ENCODE measurements at places on chromosomes 2 and 18.
A peak's percentile ranks its signal among the peaks of the same experiment; 100 is the strongest.

GRCh38 chr18:13374468-13375301, 156.1 kb downstream of the LDLRAD4 start:
- no peak for DNase-seq

DNA sequence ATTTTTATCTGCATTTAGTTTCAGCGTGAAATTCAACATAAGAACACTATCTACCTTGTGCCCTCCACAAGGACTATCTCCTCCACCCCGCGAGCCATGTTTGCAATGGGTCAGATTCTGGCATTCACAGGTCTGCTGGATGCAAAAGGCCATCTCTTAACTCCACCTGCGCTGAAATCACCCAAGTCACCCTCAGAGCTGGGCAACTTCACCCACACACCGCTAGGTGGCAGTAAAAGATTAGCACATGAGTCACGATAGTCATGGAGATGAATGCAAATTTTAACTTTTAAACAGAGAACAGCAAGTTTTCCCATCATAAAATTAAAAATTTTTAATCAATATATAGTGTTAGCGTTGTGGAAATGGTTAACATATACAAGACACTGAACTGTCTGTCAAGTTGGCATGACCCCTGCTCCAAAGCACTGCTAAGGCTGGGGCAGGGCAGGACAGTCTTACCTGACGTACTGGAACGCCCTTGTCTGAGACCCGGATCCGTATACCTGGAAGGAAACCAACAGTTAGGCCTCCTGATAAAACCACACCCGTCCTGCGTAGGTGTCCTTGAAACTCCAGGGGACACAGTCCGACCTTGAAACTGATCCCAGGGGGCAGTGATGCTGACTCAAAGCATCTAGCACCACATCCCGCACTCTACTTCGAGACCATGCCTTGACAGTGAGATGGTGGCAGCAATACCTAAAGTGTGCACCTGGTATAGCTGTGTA, 89.6 kb downstream of the UXS1 start:
- DNase-seq = peak; percentile 64

DNA sequence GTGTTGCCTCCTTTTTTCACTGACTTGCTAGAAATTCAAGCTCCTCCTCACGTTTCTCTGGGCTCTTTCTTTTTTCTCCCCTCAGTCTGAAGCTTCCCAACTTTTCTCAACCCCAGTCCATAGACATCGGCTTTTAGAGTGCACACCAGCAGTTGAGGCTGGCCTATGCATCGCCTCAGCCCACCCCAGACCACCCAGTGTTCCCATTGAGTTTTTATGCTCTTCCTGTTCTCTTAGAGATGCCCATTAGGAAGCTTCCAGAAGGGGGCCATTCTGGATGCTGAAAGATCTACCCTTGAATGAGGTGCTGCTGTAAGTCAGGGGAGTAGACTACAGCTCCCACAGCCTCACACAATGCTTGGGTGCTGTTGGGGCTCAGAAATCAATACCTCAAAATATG, 12.0 kb upstream of the GYPC start:
- no peak for DNase-seq

- DNase-seq = no peak
These were observed 73.6 kb upstream of the RBM44 start for GRCh38 chr2:237724811-237725478.

DNA sequence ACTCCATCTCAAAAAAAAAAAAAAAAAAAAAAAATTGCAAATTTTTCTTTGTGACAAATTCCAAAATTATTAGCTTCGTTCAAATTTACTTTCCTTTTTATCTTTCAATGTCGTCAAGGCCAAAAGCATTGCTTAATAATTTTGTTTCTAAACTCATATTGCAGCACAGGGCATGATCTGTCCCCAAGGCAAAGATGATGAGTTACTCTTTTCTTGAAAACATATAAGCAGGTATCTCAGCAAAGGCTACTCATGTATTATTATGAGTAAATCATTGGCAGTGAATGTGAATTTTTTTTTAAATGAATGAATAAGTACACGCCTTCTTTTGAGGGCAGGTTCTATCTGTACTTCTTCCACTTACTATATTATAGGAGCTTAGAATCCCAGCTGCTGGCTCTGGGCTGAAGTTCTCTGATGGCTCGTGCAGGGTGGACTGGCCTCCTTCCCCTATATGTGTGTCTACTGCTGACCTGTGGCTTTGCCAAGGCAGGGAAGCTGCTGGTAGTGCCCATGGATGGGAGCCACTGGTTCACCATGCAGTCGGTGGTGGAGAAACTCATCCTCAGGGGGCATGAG, at the start of gene UGT1A7:
TSS of gene UGT1A7 (plus strand) at position 381 of the 579 bp plus-strand sequence. CDS start at position 418, 37 bp downstream.
- no peak for DNase-seq

DNA sequence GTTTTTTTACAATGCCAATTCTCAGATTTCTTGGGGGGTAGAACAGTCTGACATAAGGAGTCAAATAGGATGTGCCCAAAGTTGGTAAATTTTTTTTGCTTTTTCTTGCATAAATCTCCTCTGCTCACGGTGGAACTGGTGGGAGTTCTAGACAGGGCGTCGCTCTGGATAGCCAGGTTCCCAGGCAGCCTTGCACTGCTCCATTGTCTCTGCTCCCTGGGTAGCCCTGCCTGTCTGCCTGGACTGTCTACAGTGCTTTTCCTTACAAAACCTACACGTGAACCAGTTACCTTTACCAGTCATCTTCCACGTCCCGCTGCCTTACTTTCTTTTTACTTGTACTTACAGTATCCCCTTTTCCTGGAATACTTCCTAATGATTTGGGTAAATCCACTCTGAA, 117.1 kb downstream of the ZNF407 start:
- DNase-seq = no peak

DNA sequence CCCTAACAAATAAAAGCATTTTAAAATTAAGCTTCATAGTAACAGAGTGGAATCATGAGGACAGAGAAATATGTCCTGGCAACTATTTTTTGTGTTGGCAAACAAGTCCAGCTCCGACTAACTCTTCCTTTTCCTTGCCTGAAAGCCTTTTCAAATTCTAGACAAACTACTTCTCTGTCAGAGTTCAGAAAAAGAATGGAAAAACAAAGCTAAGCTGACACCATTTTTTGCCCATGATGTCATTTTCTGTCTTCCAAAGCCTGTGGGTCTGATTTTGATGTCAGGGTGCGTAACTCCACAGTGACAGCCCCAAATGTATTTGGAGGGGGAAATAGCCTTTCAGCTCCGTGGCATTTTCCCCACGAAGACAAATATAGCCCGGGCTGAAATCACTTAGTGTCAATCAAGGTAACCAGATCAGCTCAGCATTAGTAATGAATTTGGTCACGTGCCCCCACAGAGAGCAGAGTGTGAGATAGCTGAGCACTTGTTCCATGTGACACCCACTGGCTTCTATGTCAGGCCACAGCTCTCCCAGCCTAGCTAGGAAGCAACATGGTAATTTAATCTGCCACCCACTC, 233.0 kb upstream of the SIX2 start:
- no peak for DNase-seq

DNA sequence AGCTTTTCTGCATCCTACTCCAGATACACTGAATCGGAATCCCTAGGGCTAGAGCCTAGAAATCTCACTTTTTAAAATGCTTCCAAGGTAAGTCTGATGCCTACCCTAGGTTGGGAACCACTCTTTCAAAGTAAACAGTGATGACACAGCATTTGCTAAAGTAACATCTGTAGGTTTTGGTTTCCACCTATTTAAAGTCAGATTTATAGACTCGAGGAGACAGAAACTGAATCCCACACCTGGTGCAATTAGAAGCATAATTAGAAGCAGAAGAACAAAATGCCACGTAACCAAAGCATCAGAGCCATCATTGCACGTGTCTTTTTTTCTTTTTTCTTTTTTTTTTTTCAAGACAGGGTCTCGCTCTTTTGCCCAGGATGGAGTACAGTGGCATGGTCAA, 40.9 kb downstream of the PDK1 start:
- DNase-seq = no peak

DNA sequence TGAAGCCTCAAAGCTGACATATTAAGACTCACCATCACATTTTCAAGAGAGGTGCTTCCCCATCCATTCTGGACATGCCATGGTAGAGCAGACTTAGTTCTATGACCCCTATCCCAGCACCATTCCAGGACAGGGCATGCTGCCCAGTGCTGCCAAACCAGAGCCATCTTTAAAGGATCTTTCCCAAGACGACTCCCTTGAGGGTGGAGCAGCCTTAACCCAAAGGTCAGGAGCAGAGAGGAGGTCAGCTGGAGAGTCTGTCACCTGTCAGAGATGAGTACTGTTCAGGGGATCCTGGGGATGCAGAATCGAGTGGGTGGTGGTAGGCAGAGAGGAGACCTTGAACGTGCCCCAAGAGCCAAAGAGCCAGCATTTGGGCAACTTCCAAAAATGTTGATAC, 459.8 kb downstream of the STK39 start:
- DNase-seq = no peak

DNA sequence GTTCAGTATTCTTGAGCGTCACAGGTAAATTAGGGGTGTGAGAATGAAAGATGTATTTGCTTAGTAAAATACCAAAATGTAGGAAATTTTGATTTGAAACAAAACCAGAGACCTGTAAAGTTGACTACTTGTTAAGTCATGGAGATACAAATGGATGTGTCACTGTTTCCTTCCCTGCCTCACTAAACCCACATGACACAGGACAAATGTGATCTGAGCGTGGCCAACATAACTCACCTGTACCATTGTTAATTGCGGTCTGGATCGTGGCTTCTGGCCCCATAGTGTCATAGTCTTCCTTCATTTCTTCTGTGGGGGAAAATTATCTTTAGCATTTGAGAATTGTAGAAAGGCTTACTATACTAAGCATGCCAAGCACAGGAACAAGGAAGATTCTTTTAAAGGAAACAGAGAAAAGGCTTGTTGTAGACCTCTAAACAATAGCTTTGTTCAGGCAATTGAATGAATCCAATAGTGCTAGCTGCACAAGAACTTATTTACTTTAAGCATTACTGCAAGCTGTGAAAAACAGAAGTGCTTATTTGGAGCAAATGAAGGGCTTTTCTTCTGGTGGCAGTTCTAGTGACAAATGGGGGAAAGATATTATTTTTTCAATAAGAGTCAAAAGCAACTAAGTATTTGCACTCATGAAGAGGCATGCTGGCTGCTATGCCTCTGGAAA, 95.2 kb downstream of the ZEB2 start:
- DNase-seq = no peak

DNA sequence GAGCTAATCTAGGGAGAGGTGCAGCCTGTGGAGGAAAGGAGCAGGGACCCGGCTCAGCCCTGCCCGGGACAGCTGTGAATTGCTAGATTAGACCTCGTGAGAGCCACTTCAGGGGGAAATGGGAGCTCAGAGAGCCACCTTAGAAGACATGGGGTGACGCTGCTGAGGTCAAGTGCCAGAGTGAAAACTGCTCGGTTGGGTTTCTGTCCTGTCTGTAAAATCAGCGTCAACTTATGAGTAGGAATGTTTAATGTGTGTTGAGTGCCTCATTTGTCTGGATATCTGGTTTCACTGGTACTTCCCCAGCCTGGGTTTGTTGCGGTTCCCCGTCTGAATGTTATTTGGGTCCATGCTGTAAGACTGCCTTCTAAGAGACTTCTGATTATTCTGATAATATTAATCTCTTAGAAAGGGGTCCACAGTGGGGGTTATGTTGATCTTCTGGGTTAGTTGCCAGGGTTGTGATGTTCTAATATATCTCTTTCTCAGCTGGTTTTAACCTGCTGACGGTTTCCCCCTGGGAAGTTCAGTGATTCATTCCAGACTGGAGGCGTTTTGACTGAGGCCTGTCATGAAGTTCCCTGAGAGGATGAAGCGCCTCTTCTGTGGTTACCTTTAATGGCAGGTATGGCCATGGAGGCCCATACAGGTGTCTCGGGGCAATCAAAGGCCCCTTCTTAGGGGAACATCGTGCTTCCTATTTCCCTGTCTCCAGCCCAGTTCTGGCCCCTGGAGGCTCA, 175.9 kb downstream of the SH3RF3 start:
- DNase-seq = no peak

DNA sequence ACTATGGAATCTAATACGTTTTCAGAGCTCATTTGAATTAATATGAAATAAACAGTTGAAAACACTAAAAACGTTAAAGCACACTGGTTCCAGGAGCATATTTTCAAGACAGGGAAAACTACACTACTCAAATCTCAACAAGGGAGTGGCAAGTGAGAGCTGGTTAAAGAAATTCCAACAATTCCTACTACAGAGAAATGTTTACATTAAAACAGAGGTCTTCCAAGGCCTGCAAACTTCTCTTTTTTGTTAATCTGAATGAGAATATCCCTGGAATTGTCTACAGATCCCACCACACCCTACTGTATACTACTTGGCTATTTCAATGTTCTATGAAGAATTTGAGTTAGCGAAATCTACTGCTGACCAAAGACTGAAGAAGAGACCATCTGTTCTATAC, 231.5 kb downstream of the ZEB2 start:
- DNase-seq = no peak

- no peak for DNase-seq
These were observed 256.6 kb upstream of the ACVR2A start for GRCh38 chr2:147588191-147588590.

- DNase-seq = no peak
These were observed 227.4 kb upstream of the CHST9 start for GRCh38 chr18:27412556-27412955.

- no peak for DNase-seq
These were observed 439.3 kb upstream of the TRIB2 start for GRCh38 chr2:12277241-12278034.

DNA sequence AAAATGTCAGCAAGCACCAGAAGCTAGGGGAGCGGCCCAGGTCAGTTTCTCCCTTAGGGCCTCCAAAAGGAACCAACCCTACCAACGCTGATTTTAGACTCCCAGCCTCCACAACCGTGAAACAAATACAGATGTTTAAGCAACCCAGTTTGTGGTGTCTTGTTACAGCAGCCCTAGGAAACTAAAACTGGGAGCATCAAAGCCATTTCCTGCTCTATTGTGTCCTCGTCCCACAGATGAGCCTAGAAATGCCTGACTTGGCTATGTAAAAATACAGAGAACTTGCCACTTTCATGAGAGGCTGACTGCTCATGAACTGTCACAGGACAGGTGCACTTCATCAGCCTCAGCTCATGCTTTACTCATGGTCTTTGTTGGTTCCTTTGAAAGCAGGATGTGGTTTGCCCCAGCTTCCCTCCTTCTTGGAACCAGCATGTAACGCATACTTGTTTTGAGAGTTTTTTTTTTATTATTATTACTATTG, 97.6 kb upstream of the SLC39A10 start:
- peak; percentile 76 for DNase-seq

- no peak for DNase-seq
These were observed 106.8 kb upstream of the SERPINE2 start for GRCh38 chr2:224145751-224146355.

- no peak for DNase-seq
These were observed 439.7 kb downstream of the RIT2 start for GRCh38 chr18:42675810-42676209.

- DNase-seq = no peak
These were observed 70.5 kb upstream of the IGFBP5 start for GRCh38 chr2:216765761-216766262.

GRCh38 chr2:34736482-34736881, 1137.4 kb upstream of the FAM98A start:
- DNase-seq = no peak

- peak; percentile 77 for DNase-seq
These were observed at the start of gene EIF2AK2 for GRCh38 chr2:37156857-37157714. Gene EIF2AK2 (minus strand): TSS chr2:37156980. CDS start chr2:37147806, 9,174 bp downstream.

- no peak for DNase-seq
These were observed 51.9 kb downstream of the DCDC2C start for GRCh38 chr2:3755277-3755676.

GRCh38 chr2:182281276-182281675, 145.6 kb downstream of the PDE1A start:
- DNase-seq = no peak

Data from activated gamma-delta T cell treated with Interleukin-2 at 50 U/mL for 16 hours (primary cell).